ENCODE measurements at places on chromosomes 3 and 15.

DNA sequence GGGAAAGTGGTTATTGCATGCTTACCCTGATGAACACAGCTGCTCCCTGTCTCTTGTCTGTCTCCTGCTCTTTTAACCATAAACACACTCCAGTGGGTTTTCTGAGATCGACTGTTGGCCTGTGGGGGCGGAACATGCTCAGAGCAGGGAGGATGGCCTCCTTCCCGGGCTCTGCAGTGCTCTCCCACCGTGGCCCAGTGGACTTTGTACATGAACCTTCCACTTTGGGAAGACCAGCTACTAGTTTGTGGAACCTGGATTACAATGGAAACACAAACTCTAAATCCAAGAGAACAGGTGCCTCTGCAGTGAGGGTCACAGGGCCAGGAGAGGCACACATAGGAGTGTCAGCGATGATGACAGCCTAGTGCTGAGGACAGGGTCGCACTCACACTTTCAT, 56.5 kb downstream of the KLF13 start:
- no peak for DNase-seq

DNA sequence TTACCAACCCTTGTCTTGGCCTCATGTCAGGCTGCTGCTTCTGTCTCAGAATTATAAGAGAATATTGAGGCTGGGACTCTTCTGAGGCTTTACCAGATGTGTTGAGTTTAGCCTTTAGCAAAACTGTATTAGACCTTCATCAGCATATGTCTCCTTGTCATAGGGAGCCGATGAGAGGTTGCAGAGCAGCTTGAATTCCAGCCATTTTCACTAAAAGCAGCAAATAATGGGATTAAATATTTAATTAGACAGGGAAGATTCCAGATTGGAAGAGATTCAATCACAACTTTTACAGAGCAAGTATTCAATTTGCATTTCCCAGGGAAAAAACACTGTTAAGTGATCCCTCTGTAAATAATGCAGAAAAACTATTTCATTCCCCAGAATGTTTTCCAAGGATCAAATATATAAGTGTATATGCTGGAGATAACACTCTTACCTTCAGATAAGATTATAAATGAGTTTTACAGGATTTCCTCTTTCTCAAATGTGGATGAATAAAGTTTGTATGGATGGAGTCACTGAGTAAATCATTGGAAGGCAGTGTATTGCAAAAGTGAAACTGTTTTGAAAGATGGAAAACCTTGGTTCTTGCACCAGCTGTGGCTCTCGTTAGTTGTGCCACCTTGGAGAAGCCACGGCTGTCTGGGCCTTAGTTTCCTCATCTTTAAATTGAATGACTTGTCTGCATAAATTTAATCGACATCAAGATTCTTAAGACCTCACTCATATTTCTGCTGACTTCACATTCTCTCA, 466.4 kb upstream of the SGO1 start:
- no peak for DNase-seq

- DNase-seq, result no peak
Measured at GRCh38 chr3:67531181-67532101, 123.0 kb downstream of the SUCLG2 start.

DNA sequence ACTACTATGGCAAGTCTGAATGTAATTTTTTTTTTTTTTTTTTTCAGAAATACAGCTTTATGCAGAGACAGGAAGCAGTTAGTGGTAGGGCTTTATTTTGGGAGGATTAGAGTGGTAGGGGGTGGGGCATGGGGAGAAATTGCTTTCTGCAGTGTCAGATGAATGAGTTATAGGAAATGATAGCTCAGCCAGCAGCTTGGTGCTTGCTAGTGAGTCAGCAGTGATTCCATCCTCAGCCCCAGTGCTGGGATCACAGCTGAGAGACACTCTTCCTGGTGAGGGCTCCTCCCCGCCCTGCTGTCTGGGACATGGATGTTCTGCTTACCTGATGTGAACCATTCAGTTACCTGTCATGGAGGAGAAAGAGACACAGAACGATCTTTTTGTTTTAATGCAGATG, 39.6 kb downstream of the SEMA6D start:
- DNase-seq, result peak; percentile 93

- peak; percentile 72 for DNase-seq
Measured at GRCh38 chr3:115595611-115596275, 27.6 kb upstream of the GAP43 start.

GRCh38 chr3:39281533-39281932, 1.7 kb upstream of the CX3CR1 start:
- no peak for DNase-seq

GRCh38 chr3:134363381-134363755, 10.9 kb downstream of the AMOTL2 start:
- no peak for DNase-seq

DNA sequence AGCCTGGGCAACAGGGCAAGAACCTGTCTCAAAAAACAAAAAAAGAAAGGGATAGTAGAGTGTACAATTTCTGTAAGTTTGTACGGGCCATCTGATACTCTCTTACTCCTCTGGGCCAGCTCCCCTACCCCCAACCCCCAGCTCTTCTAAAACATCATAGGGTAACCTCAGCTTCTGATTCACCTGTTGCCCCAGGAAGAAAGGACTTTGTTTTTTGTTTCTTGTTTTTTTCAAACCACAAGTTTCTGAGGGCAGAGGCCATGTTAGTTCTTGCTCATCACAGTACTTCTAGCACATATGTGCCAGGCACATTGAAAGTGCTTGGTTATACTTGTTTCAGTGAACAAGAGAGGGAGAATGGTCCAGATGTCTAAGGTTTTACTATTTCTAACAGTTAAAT, 20.2 kb downstream of the ATOSA start:
- DNase-seq, result no peak

- DNase-seq, result no peak
Measured at GRCh38 chr3:42827654-42828053, 18.4 kb downstream of the ACKR2 start.

- DNase-seq, result peak; percentile 28
Measured at GRCh38 chr3:9808345-9809037, 1.6 kb upstream of the TTLL3 start.

GRCh38 chr3:11300970-11301369, 28.8 kb downstream of the ATG7 start:
- peak; percentile 61 for DNase-seq

DNA sequence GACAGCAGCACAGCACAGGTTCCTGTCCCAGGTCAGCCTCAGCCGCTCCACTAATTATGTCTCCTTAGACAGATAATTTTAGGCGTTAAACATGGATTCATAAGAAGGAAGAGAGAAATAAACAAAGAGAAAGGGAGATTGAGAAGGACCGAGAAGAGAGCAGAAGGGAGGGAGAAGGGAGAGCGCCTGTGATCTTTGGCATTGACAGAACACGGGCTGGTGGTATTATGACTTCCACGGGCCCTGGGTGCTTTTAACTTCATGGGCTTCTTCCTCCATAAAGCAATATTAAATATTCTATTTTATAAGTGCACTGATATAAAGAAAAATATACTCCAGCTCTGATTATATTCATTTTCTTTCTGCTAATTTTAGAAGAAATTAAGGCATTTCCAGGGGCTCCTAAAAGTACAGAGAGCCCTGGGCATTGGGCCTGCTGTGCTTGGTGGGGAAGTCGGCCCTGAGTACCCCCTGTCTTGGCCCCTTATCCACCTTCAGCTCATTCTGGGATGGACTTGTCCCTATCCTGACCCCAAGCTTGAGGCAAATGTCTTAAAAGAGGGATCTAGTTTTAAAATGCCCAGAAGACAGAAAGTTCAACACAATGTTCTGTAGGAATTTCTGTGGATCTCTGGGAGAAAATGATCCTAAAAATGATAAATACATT, 135.3 kb downstream of the MEX3B start:
- DNase-seq, result no peak

GRCh38 chr3:64094713-64095079, 71.4 kb upstream of the PSMD6 start:
- DNase-seq, result no peak

GRCh38 chr15:73538563-73539211, 94.5 kb downstream of the NPTN start:
- DNase-seq, result no peak

- no peak for DNase-seq
Measured at GRCh38 chr15:27459836-27460235, 488.9 kb downstream of the GABRG3 start.
